ENCODE measurements at places on chromosomes 5 and 9.

DNA sequence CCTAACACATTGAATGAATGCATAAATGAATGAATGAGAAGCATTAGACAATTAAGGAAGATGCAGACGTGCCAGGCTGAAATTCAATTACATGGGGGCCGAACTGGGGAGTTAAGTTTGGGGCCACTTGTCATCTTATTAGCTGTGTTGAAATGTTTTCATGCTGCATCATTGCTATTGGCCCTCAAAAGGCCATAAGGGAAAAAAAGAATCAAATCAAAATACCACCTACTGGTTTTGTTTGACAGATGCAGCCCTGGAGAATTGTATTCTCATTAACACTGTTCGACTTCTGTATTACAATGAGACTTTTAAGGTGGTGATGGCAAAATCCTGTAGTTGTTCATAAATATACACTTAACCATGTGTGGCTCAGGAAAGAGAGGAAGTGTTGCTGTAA lies 38.4 kb downstream of the UBE2QL1 start:
- H3K27me3 ChIP-seq: no peaks in the 10 kb centered on the region
- DNase-seq: no peak
- peaks cover 12% of the 10 kb centered on the region for H3K36me3 ChIP-seq
- peaks cover 65% of the 10 kb centered on the region for H3K4me1 ChIP-seq
- H3K27ac ChIP-seq: peak overlapping the region; percentile 99

DNA sequence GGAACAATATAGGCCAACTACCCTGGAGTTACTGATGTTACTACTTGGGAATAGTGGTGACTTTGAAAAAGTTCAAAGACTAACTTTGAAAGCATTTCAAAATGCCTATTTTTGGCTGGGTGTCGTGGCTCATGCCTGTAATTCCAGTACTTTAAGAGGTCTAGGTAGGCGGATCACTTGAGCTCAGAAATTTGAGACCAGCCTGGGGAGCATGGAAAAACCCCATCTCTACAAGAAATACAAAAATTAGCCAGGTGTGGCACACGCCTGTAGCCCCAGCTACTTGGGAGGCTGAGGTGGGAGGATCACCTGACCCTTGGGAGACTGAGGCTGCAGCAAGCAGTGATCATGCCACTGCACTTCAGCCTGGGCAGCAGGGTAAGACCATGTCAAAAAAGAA lies 105.3 kb downstream of the ARRDC3 start:
- no peaks in the 10 kb centered on the region for H3K27me3 ChIP-seq
- H3K4me3 ChIP-seq: no peak overlapping the region
- H3K27ac ChIP-seq: no peak overlapping the region
- no peaks in the 10 kb centered on the region for H3K36me3 ChIP-seq

GRCh38 chr9:134026581-134026980 lies 1.3 kb downstream of the BRD3OS start:
- no peak for DNase-seq
- H3K27me3 ChIP-seq: peaks cover 20% of the 10 kb centered on the region
- no peak overlapping the region for H3K4me3 ChIP-seq
- no peak overlapping the region for H3K27ac ChIP-seq
- no peaks in the 10 kb centered on the region for H3K36me3 ChIP-seq

DNA sequence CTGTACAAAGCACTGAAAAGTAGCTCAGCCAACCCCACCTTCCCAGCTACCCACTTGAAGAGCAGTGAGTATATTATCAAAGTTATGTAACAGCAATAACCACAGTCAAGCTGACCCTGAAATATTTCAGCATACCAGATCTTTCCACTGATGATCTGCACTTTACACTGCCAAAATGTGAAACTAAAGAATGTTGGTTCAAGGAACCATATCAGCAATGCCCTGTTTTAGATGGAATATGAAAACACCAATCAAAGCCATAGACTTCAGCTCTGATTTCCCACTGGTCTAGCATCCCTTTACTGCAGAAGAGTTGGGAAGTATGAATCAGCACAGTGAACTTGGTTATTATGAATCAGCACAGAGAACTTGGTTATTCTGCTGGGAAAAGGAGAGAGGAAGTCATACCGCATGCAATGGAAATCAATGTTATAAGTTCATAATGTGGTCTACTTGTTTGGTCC lies 20.0 kb downstream of the CEMIP2 start:
- no peak overlapping the region for H3K4me3 ChIP-seq
- no peak overlapping the region for H3K27ac ChIP-seq
- H3K4me1 ChIP-seq: no peaks in the 10 kb centered on the region
- H3K36me3 ChIP-seq: no peaks in the 10 kb centered on the region
- H3K27me3 ChIP-seq: no peaks in the 10 kb centered on the region

DNA sequence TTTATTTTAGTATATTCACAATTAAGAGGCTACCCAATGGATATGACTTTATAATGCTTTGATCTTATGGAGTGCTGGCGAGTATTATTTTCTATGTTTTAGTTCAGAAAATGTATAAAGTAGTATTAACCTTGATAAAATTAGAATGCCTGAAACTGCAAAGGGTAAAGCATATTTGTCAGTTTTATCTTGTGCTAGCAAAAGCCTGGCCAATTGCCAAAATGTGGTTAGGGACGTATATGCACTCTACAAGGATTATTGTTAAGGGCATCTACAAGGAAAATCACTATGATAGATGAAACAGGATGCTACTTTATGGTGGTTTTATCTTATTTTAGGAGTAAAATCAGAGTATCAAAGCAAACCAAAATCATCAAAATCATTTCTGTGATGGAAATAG lies 281.7 kb downstream of the CCDC171 start:
- no peaks in the 10 kb centered on the region for H3K4me1 ChIP-seq
- no peaks in the 10 kb centered on the region for H3K36me3 ChIP-seq
- H3K27me3 ChIP-seq: no peaks in the 10 kb centered on the region
- H3K4me3 ChIP-seq: no peak overlapping the region
- DNase-seq: no peak
- no peak overlapping the region for H3K27ac ChIP-seq

DNA sequence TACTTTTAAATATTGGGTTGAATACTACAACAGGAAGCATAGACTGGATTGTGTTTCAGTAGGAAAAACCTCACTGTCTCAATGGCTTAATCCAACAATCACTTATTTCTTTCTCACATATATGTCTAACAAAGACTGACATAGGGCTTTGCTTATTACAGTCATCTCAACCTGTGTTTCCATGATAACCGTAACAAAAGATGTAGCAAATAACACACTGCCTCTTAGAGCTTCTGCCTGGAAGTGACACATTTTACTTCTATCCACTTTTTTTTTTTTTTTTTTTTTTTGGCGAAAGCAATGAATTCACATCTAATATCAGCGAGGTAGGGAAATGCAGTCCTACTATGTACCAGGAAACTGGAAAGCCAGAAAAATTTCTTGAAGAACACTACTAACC lies 204.9 kb upstream of the CDKN2B start:
- no peaks in the 10 kb centered on the region for H3K27me3 ChIP-seq
- H3K36me3 ChIP-seq: no peaks in the 10 kb centered on the region
- DNase-seq: no peak
